NCI-H2171 treated with DMSO at 0.1 percent for 48 hours (cell line): ENCODE measurements at places on chromosomes 3 and 15.

DNA sequence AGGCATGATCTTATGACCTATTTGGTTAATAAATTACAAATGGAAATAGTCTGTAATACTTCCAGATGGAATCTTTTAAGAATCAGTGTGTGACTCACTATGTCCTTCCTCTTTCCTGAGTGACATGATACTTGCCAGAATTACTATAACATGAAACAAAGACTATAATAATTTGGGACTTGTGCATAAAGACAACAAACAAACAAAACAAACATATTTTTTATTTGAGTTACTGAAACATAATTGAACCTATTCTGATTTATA, 1268.1 kb downstream of the OTOL1 start:
- no peak for DNase-seq

DNA sequence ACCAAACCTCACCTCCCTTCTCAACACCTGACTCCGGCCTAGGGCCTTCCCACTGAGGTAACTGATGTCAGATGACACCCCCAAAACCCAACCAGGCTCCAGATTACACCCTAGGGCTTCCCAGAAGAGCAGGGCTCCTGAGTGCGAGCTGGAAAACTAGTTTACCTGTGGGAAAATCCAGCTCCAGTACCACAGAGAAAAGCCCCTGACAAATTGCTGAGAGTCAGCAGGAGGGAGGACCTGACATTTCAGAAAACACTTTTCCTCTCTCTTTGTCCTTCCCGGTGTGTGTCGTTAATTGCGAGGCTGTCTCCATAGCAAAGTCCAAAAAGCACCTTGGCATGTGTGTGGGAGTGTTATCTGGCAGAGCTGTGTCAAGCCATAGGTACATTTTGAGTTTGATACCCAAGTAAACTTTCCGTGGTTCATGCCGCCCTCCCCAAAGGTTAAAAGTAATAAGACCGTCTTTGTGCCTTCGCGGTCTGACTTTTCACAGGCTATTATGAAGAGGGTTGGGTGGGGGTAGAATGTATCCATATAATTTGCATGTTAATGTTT, 79.8 kb upstream of the FNDC3B start:
- no peak for DNase-seq

GRCh38 chr3:169659096-169659819, 4.3 kb downstream of the MECOM start:
- no peak for DNase-seq

DNA sequence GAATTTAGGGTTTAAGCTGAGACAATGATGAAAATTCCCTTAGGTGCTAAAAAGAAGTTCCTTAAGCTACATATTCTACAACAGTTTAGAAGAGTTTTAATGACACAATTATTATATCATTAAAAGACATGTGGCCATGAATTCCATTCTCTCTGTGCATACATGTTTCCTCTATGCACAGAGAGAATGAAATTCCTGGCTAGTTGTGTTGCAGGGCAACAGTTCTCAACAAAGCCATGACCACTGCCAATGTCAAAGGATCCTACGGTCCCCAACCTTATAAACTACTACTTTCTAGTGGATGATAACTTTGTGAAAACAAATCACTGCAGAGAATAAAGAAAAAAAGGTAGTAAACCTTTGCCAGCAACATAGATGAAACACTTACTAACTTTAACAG, 122.7 kb downstream of the OTOL1 start:
- DNase-seq = no peak

DNA sequence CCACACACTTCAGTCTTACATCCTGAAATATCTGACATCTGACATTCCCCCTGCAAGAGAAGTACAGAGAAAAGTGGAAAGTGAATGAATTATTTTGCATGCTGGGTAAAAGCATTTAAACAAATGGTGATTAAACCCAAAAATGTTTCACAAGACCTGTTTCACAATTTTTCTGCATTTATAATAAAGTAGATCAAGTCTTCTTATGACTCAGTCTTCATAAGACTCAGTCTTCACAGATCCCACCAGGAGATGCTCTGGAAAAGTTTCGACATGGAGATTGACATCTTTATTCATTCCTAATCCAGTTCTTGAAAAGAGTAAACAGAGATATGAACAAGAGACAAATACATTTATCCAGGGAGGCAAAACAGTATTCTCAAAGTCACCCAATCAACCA, 13.2 kb upstream of the EDC3 start:
- DNase-seq = no peak

DNA sequence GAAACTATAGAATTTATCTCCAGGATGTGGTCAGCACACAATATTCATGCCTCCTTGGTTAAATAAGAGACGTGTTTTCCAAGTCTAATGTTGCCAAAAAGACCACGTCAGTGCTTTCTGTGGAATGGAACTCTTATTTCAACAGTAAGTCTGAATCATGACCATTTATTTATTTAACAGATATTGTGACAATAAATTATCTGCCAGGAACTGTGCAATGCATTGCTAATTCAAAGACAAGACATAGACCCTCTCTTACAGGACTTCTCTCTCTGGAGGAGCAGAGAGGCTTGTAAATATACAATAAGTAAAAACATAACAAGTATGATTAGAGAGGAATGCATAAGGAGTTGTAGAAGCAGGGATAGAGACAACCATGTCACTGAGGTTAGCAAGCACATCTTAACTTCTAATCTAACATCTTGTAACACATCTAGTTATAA, 227.5 kb downstream of the DTWD1 start:
- no peak for DNase-seq

- no peak for DNase-seq
These were observed 87.0 kb upstream of the MYO5C start for GRCh38 chr15:52382647-52383046.

DNA sequence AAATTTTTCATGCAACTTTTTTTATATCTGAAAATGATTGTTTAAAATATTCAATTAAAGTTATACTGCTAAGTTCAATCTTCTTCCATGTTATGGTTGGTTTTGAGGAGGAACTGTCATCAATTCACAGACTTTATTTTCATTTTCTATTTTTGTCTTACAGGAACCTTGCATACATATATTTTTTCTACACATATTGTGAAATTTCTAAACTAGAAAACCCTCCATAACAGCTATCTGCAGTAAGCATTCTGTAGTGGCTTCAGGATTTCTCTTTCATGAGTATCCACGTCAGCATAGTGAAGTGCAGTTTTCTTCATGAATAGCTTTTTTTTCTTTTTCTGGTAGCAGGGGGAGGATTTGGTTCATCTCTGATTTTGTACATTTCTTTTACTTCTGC, 48.2 kb downstream of the ATR start:
- DNase-seq = no peak

- DNase-seq = no peak
These were observed 4.7 kb downstream of the CDAN1 start for GRCh38 chr15:42732095-42732827.

- no peak for DNase-seq
These were observed 104.7 kb downstream of the SEMA6D start for GRCh38 chr15:47822048-47822447.

- no peak for DNase-seq
These were observed 6.3 kb downstream of the CCPG1 start for GRCh38 chr15:55401786-55402246.

GRCh38 chr15:43404130-43404529, 33.2 kb downstream of the TUBGCP4 start:
- DNase-seq = no peak

DNA sequence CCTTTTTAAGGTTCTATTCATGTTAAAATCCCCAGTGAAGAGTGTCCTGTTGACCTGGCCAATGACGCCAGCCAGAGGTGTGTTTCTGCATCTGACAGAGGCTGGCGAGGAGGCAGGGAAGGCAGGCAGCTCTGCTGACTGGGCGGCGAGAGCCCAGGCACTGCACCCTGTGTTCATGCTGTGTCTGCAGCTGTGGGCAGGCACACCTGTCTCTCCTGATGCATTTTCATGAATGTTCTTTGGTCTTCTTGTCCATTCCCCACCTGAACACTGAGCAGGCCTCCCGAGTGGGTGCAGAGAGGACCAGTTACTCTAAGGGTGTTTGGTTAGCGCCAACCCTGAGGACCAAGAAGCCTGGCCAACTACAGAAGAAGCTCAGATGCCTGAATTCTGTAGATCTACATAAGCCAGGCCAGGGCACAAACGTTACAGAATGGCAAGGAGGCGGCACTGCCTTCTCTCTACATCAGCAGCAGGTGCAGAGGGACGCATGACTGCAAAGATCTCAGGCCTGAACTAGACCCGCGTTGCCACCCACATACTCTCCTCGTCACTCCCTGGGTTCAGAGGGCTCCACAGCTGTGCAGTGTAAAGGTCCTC, 233.7 kb downstream of the OCA2 start:
- no peak for DNase-seq

DNA sequence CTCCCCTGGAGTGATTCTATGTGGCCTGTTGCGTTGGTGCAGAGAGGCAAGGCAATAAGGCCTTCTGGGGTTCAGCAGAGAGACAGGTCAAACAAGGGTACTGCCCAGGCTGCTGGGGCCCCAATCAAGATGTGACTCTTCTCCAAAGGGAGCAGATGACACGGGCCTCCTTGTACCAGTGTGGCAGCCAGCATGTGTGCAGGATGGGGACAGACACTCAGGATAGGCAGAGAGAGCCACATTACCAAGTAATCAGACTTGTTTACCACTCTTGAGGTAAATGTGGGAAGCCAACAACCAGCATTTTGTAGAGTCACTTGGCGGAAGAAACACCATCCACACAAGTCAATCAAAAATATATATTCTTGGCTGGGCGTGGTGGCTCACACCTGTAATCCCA, 95.3 kb upstream of the DLG1 start:
- no peak for DNase-seq

DNA sequence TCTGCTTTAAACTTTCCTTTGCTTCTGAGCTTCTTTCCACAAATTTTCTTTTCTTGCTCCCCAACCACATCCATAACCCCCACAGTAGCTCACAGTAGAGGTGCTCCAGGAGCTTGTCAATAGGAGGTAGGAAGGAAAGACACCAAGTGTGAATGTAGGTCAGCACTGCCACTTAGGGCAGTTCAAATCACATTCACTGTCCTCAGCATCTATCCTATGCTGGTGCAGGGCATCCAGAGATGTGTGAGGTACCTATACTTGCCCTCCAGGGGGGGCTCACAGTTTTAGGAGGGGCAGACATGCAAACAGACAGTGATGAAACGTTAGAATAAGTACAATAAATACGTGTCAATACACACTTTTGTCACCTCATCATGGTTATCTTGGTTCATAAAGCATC, 1.5 kb upstream of the SPSB4 start:
- DNase-seq = no peak

DNA sequence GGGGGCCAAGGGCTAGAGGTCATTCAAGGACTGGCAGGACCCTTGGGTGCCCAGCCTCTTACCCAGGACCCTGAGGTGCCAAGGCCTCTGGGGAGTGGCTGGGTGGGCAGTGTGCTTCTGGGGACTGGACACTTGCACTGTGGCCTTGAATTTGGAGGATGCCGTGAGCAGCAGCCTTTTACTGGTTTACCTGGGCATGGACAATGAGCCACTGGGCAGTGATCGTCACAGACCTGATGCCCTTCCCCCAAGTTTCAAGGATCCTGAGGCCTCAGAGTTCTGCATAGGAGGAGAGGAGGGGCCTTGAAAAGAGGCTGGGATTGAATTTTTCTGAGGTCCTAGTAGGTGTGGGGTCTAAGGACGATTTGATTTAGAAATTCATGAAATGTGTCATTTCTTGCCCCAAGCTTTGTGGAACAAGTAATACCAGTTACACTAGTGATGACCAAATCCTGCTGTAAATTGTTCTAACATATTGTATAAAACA, 146.1 kb upstream of the TPM1 start:
- no peak for DNase-seq

- DNase-seq = no peak
These were observed 567.1 kb upstream of the NR2F2 start for GRCh38 chr15:95763426-95763825.

GRCh38 chr3:115436767-115437301, 186.5 kb upstream of the GAP43 start:
- DNase-seq = peak; percentile 31

- no peak for DNase-seq
These were observed 201.9 kb upstream of the STRIT1 start for GRCh38 chr3:155495387-155495786.

DNA sequence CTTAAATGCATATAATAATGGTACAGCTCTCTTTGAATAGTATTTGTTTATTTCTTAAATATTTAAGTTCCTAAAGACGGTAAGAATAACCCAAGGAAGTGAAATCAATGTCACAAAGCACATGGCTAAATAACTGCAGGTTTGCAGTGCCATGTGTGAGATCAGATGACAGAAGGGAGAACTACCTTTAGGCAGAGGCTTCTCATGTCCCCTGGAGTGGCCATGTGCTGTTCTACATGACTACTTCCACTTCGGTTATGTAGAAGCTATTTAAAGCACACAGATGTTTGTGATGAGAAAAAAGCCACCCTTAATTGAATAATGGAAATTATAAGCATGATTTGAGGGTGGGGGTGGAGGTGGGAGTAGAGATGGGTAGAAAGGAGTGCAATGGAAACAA, 109.1 kb downstream of the UBE3A start:
- DNase-seq = peak; percentile 19

DNA sequence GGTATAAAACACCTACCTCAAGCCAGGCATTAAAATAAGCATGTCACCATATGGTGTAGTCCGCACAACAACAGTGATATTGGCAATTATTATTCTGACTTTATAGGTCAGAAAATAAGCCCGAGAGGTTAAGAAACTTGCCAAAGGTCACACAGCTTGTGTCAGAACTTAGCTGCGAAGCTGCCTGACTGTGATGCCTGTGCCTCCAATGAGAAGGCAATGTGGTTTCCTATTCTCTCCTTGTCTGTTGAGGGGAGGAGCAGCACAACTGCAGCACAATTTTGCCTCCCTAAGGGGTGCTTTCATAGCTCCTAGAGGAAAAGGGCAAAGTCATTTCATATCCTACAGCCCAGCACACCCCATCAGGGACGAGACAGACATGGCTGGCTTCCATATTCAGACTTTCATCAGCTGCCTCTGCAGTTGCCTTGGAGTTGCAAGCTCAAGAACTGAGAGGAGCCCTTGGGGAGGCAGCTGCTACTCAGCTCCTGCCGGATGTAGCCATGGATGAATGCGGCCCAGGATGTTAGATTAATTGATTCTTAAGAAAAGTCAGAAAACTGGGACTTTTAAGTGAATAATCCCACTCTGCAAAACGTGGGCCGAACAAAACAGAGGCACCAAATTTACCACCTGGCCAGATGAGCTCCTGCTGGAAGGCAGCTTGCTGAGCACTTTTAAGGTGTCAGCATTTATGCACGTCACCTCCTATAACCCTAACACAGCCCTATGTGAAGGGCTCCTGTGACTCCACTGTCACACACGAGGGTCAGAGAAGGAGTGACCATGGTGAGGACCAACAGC, 38.5 kb downstream of the MYO5C start:
- DNase-seq = peak; percentile 42
